Cortex of kidney (tissue), 1 donor: ENCODE measurements at places on chromosomes 13 and 19.

- no peak for DNase-seq
Observed at GRCh38 chr19:2619076-2619475, 83.4 kb downstream of the GNG7 start.

DNA sequence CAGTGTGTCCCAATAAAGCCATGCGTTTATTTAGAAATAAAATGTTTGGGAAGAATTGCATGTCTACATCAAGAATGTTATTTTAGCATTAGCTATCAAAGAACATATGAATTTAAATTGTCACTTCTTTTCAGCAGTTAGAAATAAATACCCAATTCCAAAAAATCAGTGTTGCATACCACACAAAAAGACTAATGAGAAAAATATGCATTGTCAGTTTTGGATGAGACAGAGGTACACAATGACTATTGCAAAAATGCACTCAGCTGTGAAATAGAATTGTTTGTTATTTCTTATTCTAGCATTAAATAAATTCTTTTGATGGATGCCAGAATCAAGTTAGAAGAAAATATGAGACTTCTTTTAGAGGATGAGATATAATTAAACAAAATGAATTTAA, 833.9 kb downstream of the SLITRK1 start:
- no peak for DNase-seq

DNA sequence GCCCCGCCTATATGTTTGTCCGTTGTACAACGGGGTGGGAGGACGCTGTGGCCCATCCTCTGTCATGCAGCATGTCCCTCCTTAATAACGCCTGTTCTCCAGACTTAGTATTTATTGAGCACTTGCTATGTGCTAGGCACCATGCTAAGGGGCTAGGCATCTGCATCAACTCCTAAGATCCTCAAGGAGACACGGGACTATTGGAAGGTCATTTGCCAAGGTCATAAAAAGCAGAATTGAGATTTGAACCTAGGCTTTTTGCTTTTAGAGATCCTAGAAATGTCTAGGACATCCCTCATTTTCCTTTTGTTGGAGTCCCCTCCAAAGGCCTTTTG, 1.8 kb upstream of the MAST1 start:
- no peak for DNase-seq

DNA sequence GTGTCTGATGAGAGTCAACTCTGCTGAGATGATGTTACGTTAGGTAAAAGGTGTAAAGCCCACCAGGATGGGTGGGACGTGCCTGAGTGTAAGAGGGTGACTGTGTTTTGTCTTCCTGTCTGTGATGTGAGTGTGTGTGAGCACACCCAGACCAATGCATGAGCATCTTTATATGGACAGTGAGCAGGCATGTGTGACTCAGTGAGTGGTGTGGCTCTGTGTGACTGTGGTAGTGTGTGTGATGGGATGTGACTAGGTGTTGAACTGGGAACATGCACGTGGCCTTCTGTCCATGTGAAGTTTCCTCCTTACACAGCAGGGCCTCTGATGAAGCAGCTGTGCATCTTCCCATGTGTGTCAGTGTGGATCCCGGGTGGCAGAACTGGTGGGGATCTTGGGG, 17.8 kb upstream of the LGALS16 start:
- DNase-seq, result no peak

DNA sequence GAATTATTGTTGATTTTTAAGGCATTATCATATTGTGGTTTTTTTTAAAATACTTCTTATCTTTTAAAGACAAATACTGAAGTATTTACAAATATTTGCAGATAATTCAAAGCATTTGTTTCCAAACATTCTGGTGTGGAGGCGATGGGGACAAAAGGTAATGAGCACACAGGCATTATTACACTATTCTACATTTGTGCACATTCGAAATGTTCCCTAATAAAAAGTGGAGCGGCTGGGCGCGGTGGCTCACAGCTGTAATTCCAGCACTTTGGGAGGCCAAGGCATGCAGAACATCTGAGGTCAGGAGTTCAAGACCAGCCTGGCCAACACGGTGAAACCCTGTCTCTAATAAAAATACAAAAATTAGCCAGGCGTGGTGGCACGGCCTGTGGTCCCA, 133.4 kb downstream of the FOXO1 start:
- no peak for DNase-seq

GRCh38 chr13:46569456-46569855, 16.5 kb downstream of the LRCH1 start:
- no peak for DNase-seq

GRCh38 chr19:32881766-32882165, 12.2 kb upstream of the SLC7A9 start:
- DNase-seq, result no peak

GRCh38 chr13:45226024-45226423, 25.2 kb upstream of the KCTD4 start:
- no peak for DNase-seq

- DNase-seq, result no peak
Observed at GRCh38 chr13:109869312-109870237, 83.2 kb upstream of the IRS2 start.

- DNase-seq, result no peak
Observed at GRCh38 chr13:75761369-75761768, 125.2 kb downstream of the LMO7 start.

GRCh38 chr13:107458269-107458668, 757.1 kb downstream of the LIG4 start:
- no peak for DNase-seq

- DNase-seq, result no peak
Observed at GRCh38 chr13:89880201-89880600, 1467.3 kb upstream of the MIR17HG start.

DNA sequence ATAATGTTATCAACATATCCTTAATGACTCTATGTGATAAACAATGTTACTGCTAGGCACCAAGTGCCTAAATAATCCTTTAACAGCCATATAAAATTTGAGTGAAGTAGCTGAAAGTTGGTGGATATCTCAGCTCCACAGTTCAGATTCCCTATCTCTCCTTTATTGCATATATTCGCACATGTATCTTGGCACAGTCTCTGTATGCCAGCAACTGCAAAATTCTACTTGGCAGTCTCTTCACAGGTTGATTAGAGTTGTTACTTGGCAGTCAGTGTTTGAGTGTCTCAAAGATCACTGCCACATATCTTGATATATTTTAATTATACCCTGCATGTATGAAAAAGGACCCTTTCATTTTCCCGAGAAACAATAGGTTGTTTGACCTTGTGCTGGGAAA, 879.3 kb downstream of the OLFM4 start:
- DNase-seq, result no peak

DNA sequence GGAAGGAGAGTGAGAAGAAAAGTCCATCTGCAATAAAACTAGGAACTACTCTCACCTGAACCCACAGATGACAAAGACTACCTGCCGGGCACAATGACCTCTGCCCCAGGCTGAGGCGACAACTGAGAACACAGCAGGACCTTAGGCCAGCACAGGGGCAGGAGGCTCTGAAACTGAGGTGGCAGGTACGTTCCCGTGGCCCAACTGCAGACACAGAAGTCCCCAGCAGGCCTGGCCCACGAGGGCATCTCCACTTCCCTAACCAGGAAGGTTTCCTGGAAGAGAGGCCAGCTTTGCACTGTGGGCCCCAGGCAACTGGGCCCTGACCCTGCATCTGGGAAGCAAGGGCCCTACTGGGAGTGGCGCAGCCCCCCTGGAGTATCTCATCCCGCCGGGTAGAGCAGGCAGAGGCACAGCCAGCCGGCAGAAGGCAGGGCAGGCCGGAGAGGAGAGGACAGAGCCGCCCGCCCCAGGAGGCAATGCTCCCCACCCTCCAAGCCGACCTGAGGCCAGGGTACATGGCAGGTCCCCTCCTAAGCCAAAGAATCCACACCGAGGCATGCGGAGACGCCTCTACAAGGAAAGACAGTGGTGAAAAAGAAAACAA, 32.7 kb downstream of the STK24 start:
- DNase-seq, result no peak

DNA sequence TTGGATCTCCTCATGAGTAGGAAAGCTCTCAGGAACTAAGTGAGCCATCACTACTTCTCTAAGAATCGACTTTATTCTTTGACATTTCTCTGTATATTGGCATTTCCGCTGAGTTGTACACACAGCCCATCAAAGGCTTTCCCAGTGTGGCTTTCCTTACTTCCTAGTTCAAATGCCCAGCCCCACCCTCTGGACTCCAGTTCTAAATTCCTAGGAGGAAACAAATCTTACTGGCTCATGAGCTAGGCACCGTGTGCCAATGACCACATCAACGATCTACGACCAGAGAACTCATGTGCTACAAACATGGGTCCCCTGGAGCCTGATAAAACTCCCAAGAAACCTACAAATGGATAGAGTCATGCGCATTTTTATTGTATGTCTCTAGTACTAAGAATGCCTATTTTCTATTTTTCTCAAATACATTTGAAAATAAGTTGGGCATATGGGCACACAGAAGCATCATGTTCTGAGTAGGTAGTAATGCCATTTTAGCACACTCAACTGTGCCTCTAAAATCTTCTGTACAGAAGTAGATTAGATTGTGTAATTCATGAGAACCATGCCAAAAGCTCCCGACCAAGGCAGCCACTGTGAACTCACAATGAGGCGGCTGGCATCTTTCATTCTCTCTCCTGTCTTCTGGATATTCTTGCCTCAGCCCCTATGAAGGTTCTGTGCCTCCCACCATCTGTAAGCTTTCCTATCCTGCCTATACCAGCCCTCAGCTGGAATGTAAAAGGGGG, 10.5 kb upstream of the RAP2A start:
- no peak for DNase-seq

DNA sequence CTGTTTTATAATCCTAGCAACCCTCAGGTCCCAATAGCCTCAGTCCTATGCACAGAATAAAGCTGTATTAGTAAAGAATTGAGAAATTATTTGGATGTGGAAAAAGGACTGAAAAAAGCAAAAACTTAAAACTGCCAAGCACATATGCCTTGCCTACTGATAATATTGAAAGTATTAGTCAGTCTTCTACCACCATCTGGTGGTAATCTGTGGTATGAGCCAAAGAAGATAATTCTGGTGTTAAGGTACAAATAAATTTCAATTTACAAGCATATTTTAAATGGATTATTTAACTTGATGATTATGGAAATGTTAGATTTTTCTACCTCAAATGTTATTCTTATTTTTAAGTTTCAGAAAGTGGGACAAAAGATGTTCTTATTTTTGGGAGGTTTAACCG, 460.3 kb upstream of the KLHL1 start:
- no peak for DNase-seq

GRCh38 chr19:41821003-41821735, 23.3 kb downstream of the LYPD4 start:
- no peak for DNase-seq

- DNase-seq, result no peak
Observed at GRCh38 chr19:18171605-18172327, 1.8 kb upstream of the IFI30 start.

DNA sequence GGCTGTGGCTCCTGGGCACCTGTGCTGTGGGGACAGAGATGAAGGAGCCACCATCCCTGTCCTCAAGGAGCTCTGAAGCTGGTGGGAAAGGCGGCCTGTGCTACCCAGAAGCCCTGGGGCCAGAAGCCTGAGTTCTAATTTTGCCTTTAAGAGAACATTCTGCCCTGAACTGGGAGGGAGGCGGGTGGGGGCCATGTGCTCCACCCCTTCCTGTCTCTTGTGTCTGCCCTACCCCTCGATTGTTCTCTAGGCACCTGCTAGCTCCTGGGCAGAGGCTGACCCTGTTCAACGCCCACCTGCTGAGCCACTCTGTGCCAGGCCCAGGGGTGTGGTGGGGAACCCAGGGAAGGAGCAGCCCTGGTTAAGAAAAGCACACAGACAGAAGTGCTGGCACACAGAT, 5.9 kb downstream of the TRAPPC6A start:
- DNase-seq, result no peak

DNA sequence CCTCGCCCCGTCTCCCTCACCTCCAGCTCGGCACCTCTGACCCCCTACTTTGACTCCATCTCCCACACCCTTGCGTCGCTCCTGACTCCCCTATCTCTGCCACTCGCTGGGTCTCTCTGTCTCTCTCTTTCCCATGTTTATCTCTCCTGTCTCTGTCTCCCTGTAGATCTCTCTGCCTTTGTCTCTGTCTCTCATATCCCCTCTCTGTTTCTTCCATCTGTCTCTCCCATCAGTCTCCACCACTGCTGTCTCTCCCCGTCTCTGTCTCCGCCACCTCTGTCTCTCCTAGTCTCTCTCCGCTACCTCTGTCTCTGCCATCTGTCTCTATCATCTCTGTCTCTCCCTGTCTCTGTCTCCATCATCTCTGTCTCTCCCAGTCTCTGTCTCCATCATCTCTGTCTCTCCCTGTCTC, 12.4 kb upstream of the BBC3 start:
- no peak for DNase-seq

GRCh38 chr13:66489586-66489985, 740.5 kb downstream of the PCDH9 start:
- no peak for DNase-seq
